Cardiac septum (tissue), 1 donor: ENCODE measurements at places on chromosomes 3 and 15. TPM values are rescaled to one million over a fixed set of nuclear protein-coding genes. Genes with fewer than 3 reads are reported as not detected.

The GHSR gene
- not detected for total RNA-seq

The TWF2 gene
- 69.5 TPM for total RNA-seq

The CASR gene
- not detected for total RNA-seq

The SEMA6D gene
- total RNA-seq, result 9.9 TPM

The FSIP1 gene
- 2.0 TPM for total RNA-seq

The BNC1 gene
- 0.11 TPM for total RNA-seq
